Stimulated activated CD8-positive, alpha-beta memory T cell treated with anti-CD3 and anti-CD28 coated beads, Interleukin-15, amount 100 ng/mL, for 4 hours (primary cell): ENCODE measurements at places on chromosomes 5 and 9.

DNA sequence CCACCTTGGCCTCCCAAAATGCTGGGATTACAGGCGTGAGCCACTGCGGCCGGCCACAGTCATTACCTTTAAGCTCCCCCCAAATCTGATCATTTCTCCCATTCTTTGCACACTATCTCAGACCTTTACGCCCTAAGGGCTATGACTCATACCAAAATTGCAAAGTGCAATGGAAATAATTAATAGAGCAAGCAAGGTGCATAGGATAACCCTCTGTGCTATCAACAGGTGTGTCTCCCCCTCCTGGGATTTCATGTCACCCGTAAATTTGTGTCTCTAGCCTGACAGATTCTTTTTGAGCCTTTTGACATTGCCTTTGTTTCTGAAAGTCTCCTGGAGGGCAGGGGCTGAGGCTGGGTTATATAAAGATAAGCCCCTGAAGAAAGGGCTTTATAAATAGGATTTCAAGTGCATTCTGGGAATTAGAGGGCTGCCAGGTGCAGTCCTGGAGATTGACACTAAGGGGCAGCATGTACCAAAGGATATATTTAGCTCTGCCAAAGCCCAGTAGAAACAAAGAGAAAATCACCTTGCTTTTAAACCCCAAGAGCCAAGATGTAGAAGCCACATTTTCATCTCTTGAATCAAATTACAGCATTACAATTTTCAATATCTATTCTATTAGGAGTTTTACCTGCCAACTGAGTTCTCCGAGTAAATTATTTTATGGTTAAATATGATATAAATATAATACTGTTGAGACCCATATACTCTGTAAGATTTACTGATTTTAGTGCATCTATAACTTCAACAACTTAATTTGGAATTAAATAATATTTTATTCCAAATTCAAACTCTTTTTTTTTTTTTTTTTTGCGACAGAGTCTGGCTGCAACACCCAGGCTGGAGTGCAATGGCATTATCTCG lies 18.2 kb downstream of the S100Z start:
- DNase-seq: peak; percentile 15

DNA sequence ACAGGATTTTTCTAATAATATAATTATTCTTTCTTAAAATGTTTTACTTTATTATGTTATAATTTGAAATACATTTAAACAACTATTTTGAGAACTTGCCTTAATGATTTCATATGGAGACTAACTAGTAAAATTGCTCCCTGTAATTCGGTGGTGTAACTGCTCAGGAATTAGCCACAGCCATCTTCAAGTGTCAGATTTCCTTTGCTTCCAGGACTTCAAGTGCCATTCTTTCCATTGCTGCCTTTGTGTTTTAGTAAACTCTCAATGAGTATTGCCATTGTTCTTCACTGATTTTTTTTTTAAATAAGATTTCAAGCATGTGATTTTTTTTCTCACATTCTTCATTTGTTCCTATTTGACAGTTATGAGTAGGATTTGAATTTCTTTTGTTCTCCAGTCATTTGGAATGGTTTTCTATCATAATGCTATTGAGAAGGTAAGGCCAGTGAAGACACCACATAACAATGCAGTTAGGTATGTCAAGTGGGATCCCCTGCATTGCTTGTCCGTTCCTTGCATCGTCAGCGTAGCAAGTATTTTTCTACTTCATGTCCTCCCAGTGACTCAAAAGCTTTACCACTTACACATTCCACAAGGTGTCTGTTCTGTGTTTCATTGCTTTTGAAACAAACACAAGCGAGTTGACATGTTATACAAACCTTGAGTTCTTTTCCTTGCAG lies 83.7 kb downstream of the LNPEP start:
- DNase-seq: no peak

DNA sequence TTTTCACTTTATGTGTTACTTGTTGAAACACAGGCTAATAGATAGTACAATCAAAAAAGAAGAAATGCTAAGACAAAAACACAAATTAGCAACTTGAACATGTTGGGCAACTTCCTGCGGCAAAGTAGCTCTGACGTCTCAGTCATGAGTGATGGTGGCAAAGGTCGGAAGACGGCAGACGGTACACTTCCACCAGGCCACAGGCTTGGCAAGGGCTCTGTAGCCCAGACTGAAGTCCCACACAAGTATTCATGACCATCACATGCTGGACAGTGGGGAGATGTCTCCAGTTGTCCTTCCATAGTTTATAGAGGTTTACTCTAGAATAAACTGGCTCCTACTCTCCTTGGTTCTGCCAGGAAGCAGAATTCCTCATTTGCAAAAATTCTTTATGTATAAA lies 831.3 kb downstream of the MTRR start:
- no peak for DNase-seq

DNA sequence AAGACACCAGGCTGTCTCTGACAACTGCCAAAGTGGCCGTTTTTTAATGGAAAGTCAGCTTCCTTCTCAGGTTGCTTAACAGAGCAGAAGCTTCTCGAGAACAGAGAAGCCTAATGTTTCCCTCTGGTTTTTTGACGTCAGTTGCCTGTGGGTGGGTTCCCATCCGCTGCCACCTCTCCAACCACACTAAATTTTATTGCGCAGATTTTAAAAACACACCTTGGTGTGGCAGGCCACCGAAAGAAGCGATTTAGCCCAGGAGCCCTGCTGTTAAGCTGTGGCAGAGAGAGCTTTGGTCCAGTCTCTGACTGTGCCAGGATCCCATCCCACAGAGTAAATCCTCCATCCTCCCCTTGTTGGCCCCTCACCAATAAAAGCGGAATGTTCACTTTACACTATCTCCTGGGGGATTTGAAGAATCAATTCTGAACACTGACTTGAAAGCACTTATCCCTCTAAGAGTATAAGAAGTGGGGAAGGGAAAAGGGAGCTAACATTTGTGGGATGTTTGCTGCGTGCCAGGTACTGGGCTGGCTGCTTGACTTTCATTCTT lies 181.6 kb downstream of the AOPEP start:
- DNase-seq: no peak

GRCh38 chr9:133701981-133702797 lies 36.0 kb downstream of the SARDH start:
- DNase-seq: peak; percentile 42

DNA sequence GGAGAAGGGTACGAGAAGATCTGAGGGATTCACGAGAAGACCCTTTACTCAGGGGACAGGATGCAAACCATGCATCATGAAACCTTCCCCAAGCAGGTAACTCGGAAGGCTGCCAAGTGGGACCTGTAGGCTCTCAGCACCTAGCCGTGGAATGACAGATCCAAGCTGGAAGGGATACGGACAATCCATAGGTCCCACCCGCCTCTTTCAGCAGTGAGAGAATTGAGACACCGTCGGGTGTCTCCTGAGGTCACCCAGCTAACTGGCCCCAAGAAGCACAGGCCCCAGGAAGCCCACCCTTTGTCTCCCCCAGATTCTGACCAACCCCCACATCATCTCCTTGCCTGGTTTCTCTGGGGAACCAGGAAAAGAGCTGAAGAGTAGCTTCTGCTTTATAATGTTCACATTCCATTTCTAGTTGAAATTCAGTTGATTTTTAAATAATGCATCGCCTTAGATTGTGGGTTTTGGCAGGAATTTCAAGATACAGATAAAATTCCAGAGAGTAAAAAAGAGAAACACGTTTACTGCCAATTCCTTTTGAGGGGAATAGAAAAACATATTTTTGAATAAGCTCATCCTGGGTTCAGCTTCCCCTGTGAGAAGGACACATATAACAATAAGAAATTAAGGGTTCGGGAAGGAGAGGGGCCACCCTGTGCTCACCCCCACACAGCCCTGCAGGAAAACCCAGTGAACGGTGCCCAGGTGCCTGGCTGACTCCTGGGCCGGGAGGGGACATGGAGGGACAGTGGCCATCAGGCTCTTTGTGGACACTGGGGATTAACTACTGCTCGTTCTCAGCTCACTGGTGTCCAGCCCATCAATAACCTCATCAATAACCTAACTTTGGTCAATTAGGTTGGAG lies 51.1 kb downstream of the NSUN2 start:
- no peak for DNase-seq

DNA sequence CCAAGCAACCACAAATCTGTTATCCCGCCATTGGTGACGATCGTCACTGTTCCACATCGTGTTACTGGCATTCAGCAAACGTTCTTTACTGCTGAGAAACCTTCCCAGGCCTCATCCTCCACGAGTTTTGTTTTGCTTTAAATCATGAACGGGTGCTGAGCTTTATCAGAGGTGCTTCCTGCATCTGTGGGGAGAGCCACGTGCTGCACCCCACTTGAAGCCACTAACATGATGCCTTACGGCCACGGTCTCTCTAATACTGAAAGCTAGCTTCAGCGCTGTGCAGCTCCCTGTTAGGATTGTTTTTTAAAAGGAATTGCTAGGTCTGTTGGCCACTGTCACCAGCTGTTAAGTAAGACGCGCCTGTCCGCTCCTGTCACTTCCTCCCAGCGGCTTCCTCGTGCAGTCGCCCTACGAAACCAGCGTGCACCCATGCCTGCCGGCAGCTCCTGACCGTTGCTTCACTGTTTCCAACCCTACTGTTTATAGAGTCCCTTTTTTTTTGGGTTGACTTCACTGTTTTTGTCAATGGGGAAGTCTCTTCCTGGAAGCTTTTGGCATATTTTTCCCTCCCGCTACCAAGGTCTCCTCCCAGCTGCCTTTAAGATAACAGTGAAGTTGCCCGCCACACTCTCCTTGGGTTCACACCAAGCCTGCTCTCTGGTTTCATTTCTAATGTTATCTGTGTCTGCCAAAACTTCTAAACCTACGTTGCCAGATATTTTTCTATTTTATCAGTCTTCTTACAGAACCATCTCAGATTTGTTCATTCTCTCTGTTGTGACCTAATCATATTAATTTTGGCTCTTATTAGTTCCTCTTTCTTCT lies 20.3 kb downstream of the LPCAT1 start:
- no peak for DNase-seq

- no peak for DNase-seq
Measured at GRCh38 chr9:133124123-133124906, 3.3 kb upstream of the RALGDS start.

DNA sequence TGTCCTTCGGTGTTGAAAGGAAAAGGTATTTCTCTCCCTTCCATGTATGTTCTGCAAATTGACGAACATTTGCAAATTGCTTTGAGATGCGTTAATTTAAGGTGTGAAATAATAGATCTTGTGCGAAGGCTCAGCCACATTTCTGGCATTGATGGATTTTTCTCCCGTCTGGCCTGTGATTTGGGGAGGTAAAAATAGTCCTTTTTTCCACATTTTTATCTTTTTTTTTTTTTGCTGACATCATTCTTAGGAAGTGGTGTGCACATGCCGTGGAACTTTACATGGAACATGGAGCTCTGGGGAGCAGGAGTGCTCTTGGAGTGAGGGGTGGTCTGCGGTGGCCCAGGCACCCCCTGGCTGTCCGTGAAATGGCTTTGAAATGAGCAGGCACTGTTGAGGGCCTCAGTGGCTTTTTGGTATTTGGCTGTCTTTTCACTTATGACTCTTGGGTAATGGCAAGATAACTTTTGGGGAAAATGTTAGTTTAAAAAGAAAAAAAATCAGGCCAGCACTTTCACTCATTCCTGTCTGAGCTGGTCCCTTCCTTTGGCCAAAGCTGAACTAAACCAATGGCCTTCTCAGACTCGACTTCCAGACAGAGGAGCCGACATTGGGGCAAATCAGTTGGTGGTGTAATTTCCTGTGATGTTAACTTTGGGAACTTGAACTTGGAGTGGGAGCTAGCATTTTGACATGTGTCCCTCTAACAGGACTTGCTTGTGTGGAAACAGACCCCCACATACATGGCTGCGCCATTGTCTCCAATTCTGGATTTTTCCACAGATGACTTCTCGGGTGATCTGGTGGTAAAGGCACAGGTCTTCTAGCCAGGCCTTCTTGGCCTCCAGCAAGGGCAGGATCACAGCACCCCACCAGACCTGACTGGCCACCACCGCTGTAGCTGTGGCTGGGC lies 4.2 kb downstream of the NEK6 start:
- DNase-seq: no peak

- DNase-seq: no peak
Measured at GRCh38 chr5:84063041-84063440, 321.6 kb downstream of the EDIL3 start.
